ENCODE measurements at places on chromosomes 2 and 18. TPM values are rescaled to one million over a fixed set of nuclear protein-coding genes. Genes with fewer than 3 reads are reported as not detected.

DNA sequence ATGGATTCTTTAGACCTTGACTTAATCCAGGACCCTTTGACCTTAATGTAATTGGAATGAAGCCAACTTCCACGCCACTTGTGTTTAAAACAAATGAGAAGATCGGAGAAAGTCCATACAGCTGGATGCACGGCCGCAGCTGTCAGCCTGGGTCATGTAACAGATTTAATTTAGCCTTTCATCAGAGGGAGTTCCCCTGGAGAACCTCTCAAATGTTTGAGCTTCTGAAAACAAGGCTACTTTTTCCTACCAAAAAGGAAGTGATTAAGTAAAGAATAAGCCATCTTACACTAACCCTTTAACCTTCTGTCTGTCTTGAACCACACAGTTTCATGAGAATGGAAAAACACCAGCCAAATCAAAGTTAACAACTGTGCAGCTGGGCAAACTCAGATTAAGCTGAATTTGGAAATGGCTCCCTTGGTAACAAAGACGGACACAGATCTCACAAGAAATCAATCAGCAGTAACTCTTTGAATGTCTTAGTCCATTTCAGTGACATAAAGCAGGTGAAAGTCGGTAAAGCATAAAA, 103.6 kb downstream of the DOCK10 start:
- H3K4me1 ChIP-seq = peaks cover 4% of the 10 kb centered on the region
- no peaks in the 10 kb centered on the region for H3K27me3 ChIP-seq
- H3K27ac ChIP-seq = peak overlapping the region; percentile 4
- no peaks in the 10 kb centered on the region for H3K36me3 ChIP-seq
- no peak for DNase-seq

- no peak for DNase-seq
- H3K4me3 ChIP-seq = no peak overlapping the region
- H3K4me1 ChIP-seq = peaks cover 4% of the 10 kb centered on the region
- no peaks in the 10 kb centered on the region for H3K27me3 ChIP-seq
These were observed 8.1 kb upstream of the GPBAR1 start for GRCh38 chr2:218252509-218253231.

DNA sequence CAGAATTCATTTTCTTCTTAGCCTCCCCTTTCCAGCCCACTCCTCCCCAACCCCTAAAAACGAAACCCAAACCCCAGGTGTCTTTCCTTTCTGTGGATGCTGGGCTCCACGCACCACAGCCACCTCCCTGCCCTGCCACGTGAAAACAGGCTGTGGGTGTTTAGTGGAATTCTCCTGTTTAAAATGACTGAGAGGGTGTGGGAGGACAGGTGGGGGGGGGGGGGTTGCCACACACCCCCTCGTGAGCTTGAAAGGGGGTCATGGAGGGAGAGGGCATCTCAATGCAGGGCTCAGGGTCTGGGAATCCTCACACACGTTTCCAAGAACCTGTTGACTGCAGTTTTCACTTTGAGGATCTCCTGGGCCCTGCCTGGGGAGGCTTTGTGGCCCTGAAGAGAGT, 110.3 kb downstream of the FAM210A start:
- no peaks in the 10 kb centered on the region for H3K36me3 ChIP-seq
- H3K27ac ChIP-seq = peak overlapping the region; percentile 76
- H3K4me3 ChIP-seq = no peak overlapping the region
- peaks cover 51% of the 10 kb centered on the region for H3K4me1 ChIP-seq

GRCh38 chr2:133532919-133533318, 35.3 kb downstream of the NCKAP5 start:
- H3K27ac ChIP-seq = no peak overlapping the region
- H3K4me1 ChIP-seq = no peaks in the 10 kb centered on the region
- H3K27me3 ChIP-seq = no peaks in the 10 kb centered on the region
- no peak overlapping the region for H3K4me3 ChIP-seq
- no peaks in the 10 kb centered on the region for H3K36me3 ChIP-seq

DNA sequence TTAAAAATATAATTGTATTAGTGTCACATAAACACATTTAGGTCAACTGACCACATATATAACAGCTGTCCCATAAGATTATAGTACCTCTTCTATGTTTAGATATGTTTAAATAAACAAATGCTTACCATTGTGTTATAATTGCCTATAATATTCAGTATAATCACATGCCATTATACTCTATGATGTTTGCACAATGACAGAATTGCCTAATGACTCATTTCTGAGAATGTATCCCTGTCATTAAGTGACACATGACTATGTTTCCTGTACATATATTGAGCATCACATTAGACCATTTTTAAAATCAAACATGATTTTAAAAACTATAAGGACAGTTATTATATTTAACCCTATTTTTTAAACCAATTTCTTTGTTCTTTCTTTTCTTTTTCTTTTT, 89.8 kb downstream of the HS6ST1 start:
- peaks cover 8% of the 10 kb centered on the region for H3K4me1 ChIP-seq
- H3K36me3 ChIP-seq = no peaks in the 10 kb centered on the region
- no peak for DNase-seq

DNA sequence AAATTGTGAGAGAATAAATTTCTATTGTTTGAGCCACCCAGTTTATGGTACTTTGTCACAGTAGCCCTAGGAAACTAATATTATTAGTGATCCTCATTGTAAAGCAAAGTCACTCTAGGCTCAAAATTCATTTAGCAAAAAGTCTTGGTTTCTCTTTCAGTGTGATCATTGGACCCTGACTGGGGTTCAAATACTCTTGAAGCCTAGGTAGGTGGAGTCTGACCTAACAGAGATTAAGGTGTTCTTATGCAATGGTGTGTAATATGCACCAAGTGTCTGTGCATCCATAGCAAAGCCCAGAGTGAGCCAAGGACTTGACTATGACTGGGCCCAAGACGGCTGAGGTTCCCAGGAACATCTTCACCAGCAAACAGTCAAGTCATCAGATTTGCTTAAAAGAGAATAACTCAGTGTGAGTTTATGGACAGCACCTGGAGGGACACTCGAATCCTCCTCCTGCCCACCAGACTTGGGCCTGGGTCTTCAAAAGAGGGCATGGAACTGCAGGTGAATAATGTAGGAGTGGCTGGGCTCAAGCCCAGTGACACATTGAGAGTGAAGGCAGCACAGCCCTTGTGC, 51.1 kb upstream of the BCL11A start:
- no peaks in the 10 kb centered on the region for H3K27me3 ChIP-seq
- no peak overlapping the region for H3K4me3 ChIP-seq
- peaks cover 8% of the 10 kb centered on the region for H3K4me1 ChIP-seq
- no peak for DNase-seq
- H3K36me3 ChIP-seq = no peaks in the 10 kb centered on the region

GRCh38 chr2:65367524-65367923, 64.9 kb downstream of the SPRED2 start:
- H3K27ac ChIP-seq = peak overlapping the region; percentile 14
- peak; percentile 40 for DNase-seq
- H3K27me3 ChIP-seq = no peaks in the 10 kb centered on the region
- no peaks in the 10 kb centered on the region for H3K36me3 ChIP-seq
- H3K4me1 ChIP-seq = peaks cover 38% of the 10 kb centered on the region

- no peak overlapping the region for H3K4me3 ChIP-seq
- H3K36me3 ChIP-seq = no peaks in the 10 kb centered on the region
- DNase-seq = no peak
- H3K27ac ChIP-seq = no peak overlapping the region
- no peaks in the 10 kb centered on the region for H3K4me1 ChIP-seq
These were observed 267.9 kb upstream of the REG3G start for GRCh38 chr2:78757640-78758039.

RUFY4 gene
- 0.22 TPM for total RNA-seq

LAMA1 gene
- total RNA-seq = 1.7 TPM

KCNK3 gene
- 36.1 TPM for total RNA-seq

REG3G gene
- total RNA-seq = not detected

CKAP2L gene
- 2.3 TPM for total RNA-seq

CCDC88A gene
- total RNA-seq = 114 TPM
